ENCODE measurements at places on chromosomes 1 and 21.

DNA sequence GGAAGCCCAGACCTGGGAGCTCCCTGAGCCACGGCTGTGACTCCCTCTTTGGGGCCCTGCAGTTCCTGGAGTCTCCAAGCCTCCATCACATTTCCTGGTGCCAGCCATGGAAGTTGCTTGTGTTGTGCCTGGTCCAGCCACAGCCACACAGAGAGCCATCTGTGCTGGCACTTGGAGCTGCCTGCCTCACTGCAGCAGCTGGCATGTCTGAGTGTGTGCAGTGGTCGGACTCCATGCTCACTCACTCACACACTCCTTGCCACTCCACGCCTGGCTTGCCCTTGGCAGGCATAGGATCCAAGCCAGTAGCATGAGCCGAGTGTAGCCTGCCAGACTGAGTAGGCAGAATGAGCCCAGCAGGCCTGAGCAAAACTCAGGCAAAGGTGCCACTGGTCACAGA is 516.3 kb upstream of the BEND5 start:
- no peak for DNase-seq

DNA sequence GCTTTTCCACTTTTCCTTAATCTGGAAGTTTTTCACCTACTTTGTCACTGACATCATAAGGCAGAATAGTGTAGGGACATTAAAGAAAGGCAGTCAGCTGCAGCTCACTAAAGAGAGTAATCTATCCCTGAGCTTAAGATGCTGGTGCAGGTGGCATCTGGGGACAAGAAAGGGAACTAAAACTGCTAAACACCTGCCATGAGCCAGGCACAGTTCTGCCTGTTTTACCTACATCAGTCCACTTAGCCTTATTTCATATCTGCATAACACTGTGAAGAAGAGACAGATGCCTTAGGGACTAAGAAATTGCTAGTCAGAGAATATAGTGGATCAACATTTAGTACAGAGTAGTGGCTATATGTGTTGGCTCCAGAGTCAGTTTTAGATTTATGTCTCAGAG is 88.1 kb downstream of the GPATCH2 start:
- no peak for DNase-seq

- DNase-seq = no peak
These were observed 56.6 kb downstream of the ADSS2 start for GRCh38 chr1:244394826-244395765.

DNA sequence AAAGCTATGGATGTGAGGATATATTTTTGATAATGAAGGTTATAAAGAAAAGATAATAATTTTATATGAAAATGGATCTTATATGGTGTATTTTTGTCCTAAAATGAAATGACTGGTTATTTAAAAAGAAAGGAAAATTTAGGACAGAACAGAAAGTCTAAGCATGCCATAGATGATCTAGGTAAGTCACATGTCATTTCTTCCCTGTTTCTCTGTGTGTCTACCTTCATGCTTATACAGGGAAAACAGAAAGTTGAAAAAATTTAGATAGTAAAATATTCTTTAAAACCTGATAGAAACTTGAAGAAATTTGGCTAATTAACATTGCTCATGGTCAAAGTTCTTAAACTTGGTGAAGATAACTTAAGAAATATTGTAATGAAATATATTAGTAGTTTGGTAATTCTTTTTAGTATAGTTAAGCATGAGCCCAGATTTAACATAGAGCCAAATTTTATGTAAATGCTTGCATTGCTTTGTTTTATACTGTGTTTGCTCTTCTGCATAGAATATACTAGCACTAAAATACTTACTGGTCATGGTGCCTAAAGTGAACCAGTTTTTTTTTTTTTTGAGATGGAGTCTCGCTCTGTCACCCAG is 12.4 kb upstream of the GBP4 start:
- DNase-seq = no peak

GRCh38 chr1:2506007-2506860 is 20.2 kb downstream of the PANK4 start:
- DNase-seq = no peak

DNA sequence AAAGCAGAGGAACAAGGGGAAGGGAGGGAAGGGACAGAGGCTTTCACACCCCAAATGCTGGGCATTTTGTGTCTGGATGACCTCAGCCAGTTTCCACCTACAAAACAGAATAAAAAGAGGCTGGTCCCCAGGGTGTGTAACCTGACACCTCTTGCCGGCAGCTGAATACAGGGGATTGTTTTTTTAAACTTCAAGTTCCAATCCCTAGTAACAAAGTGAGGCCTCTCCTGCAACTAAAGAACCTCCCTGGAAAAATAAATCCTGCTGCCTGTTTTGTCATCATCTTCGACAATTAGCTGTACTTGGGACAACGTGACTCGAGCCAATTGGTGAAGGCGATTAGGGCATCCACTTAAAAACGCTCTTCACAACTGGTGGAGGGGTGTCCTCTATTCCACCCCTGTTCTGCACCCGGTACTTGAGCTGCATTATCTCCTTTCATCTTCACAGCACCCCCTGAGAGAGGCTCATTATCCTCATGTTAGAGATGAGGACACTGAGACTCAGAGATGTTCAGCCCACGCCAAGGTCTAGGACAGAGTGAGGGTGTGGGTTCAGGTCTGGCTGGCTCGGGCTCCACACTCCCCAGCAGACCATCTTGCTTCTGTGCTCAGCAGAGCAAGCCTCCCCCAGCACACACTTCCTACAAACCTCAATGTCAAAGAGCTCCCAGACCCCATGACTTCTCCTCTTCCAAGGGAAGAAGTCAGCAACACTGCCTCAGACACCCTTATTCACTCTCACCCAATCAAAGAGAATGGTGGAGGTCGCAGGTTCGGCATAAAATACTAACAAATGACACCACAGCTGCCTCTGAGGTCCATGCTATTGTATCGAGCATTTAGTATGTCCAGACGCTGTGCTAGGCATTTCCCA is 15.2 kb downstream of the ITPKB start:
- no peak for DNase-seq

GRCh38 chr1:89363196-89363595 is 663 bp upstream of the GBP6 start:
- no peak for DNase-seq

- peak; percentile 12 for DNase-seq
These were observed 13.6 kb upstream of the FAM89A start for GRCh38 chr1:231053493-231054162.

Data from stimulated activated CD4-positive, alpha-beta T cell treated with anti-CD3 and anti-CD28 coated beads, Interleukin-2, amount 100 ng/mL, for 24 hours (primary cell).